ENCODE measurements at places on chromosomes 1 and 21. TPM values are rescaled to one million over a fixed set of nuclear protein-coding genes. Genes with fewer than 3 reads are reported as not detected.

DNA sequence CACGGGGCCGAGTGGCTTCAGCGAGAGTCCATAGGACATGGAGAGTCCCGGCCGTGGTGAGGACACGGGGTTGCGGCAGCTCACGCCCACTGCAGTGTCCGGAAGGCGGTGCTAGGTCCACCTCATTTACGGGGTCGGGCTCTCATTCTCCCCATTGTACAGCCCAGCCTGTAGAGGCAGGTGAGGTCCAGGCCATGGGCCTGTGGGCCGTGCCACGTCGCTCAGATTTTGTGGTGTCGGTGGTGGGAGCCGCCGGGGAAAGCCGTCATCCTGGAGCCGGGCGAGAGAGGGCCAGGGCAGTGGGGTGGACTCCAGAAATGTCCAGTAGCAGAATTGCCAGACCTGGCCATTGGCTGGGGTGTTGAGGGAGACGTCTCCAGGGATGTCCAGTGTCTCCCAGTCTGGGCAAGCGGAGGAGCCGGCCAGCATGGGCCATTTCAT lies 59.4 kb downstream of the PRKCZ start:
- DNase-seq: no peak

- no peak for DNase-seq
Measured at GRCh38 chr1:168164771-168165170, 14.0 kb upstream of the TIPRL start.

DNA sequence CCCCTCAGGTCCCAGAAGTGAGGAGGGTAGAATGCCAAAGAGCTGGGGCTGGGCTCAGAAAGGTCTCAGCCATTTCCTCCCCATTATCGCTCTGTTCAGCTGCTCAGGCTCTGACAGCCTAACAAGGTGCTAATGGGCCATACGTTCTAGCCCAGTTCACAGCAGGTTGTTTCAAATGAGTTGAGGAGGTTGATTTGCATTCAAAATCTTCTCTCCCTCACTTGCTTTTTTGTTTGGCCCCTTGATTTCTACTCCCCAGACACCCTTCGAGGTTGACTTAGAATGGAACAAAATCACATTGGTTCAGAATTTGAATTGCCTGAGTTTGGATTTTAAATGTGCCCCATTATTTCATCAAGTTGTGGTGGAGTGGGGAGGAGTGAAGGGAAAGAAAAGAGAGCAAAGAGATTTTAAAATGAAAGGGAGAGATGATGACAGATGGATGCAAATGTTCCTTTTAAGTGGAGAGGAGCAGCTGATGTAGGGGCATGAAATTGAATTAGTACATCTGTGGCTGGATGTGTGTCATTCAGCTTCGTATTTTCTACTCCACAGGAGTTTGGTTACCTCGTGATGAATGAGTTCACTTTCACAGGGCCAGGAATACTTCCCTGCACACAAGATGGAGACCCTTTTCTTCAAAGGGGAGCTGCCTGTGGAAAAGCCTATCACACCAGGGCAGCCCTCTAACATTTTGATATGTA lies 425.8 kb upstream of the CAMK1G start:
- peak; percentile 31 for DNase-seq

GRCh38 chr1:11478571-11479374 lies at the start of gene DISP3:
DISP3 (plus strand) TSS chr1:11479155; CDS start chr1:11500993, 21,838 bp downstream.
- DNase-seq: peak; percentile 56

CCDC27 gene
- not detected for total RNA-seq

DNA sequence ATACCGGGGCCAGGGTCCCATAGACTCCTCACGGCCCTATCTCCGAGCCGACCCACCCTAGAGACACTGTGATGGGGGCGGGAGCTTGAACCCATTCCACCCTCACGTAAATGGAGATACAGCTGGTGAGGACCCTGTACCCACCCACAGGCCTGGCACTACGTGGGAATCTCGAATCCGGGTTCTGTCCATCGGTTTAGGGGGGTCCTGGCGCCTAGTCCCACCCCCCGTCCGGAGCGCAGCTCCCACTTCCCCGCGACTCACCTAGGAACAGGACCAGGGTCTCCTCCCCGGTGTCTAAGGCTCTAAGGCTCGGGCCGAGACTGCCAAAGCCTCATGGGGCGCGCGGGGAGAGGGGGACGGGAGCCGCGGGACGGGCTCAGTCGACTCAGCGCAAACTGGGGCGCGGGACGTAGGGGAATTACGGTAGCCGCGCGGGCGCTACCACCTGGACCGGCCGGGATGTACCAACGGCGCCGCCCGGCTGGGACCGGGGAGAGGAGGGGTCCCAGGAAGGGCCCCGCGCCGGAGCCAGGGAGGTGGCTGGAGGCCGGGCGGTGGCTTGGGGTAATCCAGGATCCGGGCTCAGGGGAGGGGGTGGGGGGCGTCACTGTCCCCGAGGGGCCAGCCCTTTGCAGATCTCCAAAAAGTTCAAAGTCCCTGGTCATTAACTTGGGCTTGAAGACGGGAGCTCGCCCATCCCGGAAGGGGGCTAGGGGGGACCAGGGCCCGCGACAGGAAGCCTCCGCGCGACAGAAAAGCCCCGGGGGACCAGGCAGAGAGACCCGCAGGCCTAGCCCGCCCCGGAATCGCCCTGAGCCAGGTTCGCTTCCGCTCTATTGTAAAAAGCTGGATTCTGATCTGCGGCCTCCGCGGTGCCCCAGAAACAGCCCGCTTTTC lies 1.0 kb downstream of the PLEKHG5 start:
- peak; percentile 90 for DNase-seq

GRCh38 chr1:221099747-221100595 lies 220.7 kb downstream of the HLX start:
- no peak for DNase-seq
